ENCODE measurements at places on chromosomes 4 and X.

GRCh38 chrX:93120805-93121204 is 552.6 kb downstream of the NAP1L3 start:
- no peak for DNase-seq

- no peak for DNase-seq
Observed at GRCh38 chrX:139560221-139560620, 29.7 kb downstream of the F9 start.

DNA sequence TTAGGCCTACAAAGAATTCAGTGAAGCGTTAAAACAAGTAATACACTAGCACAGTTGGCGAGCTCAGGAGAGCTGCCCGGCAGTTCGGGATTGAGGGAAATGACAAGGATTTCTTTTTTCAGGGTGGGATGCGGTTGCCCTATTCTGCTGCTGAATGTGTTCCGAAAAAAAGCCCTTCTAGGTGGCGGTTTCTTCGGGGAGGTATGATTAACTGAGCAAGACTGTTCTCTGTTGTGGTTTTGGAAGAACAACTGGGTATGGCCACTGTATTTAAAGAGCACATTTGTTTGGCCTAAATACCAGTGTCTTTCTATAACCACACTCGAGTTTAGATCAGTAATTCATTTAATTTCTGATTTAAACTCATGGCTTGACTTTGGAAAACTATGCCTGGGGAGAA is 459.7 kb upstream of the FAT1 start:
- DNase-seq: no peak

GRCh38 chr4:173171098-173171497 is 2.5 kb downstream of the GALNT7 start:
- no peak for DNase-seq

DNA sequence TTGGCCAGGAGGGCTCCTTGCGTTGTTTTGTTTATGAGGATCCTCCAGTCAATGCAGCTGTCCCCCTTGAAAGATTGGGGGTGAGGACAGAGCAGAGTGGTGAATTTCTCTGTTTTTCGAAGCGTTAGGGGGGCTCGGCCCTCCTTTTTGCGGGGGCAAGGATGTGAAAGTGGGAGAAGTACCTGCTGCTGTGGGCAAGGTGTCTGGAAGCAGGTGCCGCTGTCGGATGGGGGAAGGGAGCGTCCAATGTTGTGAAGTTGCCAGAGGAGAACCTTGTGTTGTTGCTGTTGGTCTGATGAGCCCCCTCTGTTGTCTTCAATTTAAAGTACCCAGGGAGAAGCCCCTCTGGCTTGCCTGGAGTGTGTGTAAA is 613 bp downstream of the GLRB start:
- no peak for DNase-seq

DNA sequence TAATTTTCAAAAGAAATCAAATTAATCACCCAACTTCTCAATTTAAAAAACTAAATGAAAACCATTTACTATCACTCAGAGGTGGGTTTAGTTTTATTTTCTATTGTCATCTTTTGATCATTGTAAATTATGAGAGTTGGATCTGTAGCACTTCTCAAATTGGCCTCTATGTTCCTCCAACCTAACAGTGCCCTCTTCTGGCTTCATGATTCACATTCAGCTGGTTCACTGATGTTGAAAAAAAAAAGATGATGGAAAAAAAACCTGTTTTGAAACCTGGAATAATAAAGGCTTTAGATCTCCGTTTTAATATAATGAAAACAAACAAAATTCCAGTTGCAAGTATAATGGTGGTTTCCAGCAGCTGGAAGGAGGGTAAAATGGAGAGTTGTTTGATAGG is 2.4 kb upstream of the NBDY start:
- no peak for DNase-seq

DNA sequence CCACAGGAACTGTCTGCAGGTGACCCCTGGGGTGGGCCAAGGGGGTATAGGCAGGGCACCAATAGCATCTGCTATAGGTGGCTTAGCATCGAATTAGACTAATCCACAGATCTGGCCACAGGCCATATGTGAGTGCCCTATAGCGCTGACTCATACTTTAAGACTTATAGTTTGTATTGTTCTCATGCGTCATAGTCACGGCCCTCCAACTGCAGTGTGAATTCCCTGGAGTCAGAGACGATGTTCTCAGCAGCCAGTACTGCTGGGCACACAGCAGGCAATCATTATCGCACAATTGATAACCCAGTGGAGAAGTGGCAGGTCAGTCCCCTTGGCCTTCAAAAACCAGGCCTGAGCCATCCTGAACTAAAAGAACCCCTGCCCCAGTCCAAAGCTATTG is 58.1 kb downstream of the ADGRG2 start:
- DNase-seq: no peak

DNA sequence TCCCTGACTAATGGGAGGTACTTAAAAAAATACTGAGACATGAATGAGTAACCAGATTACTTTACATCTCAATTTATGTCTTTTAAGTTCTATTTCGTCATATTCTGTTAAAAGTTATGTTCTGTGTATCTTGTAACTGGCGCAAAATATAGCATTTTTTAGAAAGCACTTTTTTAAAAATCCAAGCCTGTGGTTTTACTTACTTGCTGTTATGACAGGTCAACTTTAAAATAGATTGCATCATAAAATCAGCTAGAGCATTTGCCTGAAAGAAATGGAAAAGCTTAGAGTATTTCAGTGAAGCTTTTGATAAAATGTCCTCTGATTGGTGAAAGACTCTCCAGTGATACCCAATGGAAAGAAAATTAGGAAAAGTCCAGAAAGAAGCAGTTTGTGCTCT is 1892.3 kb upstream of the TENM3 start:
- no peak for DNase-seq

DNA sequence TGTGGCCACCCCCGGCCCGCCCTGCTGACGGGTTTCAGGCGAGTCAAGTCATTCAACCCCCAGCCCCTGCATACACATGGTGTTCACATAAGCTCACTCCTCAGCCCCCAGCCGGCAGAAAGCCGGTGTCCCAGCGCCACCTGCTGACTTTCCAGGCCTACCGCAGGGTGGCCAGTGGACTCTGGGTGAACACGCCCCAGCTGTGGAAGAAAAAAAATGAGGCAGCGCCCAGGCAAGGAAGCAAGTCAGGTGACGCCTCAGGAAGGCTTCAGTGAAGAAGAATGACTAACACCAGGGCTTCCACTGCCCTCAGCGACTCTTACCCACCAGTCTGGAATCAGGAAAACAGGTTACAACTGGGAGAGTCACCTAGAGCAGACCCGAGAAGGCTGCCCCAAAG is 15.8 kb downstream of the BCAP31 start:
- DNase-seq: no peak

DNA sequence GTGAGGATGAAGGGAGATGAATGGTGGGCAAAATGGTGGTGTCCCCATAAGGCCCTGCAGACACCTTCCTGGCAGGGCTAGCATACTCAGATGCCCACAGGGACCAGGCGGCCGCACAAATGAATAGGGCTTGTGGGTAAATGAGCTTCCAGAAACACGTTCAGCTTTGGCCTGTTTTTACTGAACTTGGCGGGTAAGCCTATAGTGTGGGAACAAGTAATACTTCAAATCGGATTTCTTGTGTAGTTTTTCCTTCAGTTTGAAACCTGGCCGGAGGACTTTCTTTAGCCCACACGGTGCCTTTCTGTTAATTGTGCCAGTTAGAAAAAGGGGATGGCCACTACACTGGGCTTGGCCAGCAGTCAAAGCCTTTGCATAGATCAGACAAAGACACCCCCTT is 22.8 kb downstream of the SMS start:
- DNase-seq: no peak

DNA sequence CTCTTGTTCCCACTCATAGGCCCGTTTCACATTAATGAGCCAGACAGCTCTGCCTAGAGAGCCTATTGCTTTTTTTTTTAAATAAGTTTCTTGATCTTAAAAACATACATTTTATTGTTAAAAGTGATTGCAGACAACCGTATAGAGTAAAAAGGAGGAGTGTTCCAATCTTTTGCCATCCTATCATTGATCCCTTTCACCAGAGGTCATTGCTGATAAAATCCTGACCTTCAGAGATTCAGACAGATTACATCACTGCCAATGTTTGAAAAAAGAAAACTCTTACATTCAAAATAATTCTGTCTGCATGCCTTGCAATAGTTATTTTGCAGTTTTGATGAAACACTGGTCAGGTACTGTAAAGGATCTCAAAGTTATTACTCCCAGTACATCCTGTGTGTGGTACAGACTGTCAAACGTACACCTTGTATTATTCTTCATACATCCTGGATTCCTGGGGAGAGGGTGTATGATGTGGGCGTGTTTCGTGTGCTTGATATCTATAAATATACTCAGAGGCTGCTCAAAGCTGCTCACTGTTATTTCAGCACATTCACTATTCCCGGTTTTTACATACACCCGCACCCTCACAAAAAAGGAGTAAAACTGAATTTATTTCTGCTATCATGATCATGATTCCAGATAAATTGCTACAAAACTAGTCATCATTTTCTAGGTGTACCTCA is 15.4 kb upstream of the KLHL2 start:
- DNase-seq: no peak

- DNase-seq: no peak
Observed at GRCh38 chr4:48664938-48665337, 115.1 kb downstream of the FRYL start.

DNA sequence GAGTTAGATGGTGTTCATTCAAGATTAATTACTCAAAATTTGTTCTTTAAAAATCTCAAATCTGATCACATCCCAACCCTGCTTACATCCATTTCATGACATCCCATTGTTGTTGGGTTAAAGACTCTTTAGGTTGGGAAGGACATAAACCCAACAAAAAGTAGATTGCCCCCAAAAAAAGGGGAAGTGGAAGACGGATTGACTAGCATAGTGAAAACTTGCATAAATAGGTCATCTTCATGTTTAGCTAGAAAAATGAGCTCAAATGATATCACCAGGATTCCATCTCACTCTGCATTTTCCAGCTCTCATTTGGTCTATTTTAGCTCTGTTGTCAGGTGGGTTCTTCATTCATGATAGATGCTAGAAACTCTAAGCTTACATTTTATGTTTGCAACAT is 18.5 kb upstream of the TET2 start:
- DNase-seq: no peak

DNA sequence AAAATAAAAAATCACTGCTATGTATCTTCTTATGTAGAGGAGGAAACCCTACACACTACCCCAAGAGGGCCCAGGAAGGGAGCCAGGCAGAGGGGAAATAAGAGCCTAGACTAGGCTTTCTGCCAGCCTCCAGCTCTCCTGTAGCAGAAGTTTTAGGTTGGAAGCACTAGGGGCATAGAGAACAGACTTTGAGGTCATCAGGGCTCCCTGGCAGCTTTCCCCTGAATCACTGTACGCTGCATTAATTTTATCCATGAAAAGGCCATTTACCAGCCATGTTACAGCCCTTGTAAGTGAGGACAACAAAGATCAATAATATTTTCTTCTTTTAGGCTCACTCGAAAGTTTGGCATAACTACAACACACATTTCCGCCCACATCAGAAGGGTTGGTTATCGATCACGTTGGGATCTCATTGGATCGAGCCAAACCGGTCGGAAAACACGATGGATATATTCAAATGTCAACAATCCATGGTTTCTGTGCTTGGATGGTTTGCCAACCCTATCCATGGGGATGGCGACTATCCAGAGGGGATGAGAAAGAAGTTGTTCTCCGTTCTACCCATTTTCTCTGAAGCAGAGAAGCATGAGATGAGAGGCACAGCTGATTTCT is 24.7 kb downstream of the RPL9 start:
- no peak for DNase-seq

DNA sequence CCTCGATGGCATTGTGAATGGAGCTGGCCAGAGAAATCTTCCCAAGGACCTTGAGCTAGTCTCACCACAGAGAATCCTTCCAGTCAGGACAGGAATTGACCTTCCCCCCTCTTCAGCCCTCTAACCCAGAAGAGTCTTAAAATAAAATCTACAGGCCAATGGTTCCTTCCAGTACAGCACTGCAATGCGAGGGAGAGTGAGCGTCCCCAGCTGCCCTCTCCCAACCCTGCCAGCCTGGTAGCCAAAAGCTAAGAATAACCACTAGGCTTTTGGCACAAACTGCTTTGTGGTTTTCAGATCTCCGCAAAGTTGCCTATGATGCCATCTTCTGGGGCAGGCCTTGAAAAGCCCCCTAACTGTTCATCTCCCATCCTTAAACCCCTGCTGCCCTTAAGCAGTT is 175.1 kb downstream of the AR start:
- DNase-seq: no peak

GRCh38 chr4:136858903-136859302 is 673.4 kb downstream of the PCDH18 start:
- DNase-seq: no peak

DNA sequence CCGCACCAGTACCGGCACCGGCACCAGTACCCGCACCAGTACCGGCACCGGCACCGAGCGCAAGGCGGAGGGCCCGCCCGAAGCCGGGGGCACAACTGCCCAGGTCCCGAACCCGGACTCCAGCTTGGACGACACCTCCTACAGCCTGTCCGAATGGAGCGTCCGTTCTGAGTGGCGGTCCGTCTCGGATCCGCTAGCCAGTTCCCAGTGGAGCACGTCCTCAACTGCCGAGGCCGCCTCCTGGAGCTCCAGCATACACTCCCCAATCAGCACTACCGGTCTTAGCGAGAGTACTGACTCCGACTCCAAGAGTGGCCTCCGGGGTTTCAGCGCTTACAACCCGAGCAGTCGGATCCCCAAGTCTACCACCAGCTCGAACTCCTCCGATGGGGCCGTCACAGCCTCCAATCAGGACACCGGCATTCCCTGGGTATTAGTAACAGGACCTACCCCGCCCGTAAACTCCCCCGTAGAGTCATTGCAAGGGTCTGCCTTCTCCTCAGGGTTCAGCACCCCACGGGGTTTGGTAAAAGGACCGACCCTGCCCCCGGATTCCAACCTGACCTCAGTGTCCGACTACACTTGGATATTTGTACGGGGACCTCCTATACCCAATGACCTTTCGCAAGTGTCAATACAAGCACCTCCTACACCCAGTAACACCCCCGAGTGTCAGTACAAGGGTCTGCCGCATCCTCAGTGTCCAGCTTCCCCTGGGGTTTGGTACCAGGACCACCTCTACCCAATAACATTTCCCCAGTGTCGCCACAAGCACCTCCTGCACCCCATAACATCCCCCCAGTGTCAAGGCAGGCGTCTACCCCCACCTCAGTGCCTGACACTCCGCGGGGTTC is 721 bp upstream of the MAOA start:
- no peak for DNase-seq

- no peak for DNase-seq
Observed at GRCh38 chr4:140330311-140330900, 43.0 kb upstream of the SCOC start.

DNA sequence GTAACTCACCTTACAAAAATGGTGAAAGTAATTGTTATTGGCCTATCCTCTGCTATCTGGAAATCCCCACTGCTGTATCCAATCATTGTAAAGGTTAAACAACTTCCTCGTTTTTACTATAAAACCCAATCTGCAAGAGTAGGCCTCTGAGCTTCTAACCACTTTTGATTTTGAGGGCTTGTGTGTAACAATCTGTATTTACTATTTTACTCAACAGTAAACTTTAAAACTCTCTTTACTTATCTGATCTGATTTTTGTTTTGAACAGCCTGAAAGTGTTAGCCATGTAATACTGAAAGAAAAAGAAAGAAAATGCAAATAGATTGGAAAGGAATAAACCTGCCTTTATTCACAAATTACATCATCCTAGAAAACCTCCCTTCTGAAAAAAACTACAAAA is 63.1 kb downstream of the SLC10A7 start:
- no peak for DNase-seq
